ENCODE measurements at places on chromosomes 7 and 10. TPM values are rescaled to one million over a fixed set of nuclear protein-coding genes. Genes with fewer than 3 reads are reported as not detected.

DNA sequence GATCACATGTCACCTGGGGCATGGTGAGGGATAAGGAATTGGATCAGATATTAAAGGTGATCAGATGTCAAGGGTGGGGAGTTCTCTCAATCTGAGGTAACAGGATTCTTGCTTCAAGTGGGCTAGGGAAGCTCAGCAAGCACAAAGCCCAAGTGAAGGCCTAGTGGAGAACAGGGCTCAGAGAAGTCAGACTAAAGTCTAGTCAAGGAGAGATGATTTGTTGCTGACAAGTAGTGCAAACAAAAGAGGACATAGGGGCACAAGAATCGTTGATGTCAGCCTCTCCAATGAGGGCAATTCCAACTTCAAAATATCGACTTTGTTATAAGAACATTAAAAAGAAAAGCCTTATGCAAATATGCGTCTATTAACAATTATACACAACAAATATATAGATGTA, 852.8 kb upstream of the CELF2 start:
- no peak for DNase-seq
- H3K27ac ChIP-seq, result no peak overlapping the region
- peaks cover 7% of the 10 kb centered on the region for H3K27me3 ChIP-seq
- no peaks in the 10 kb centered on the region for H3K36me3 ChIP-seq
- no peaks in the 10 kb centered on the region for H3K4me1 ChIP-seq

- no peaks in the 10 kb centered on the region for H3K4me1 ChIP-seq
- H3K27me3 ChIP-seq, result peaks cover 3% of the 10 kb centered on the region
- no peak overlapping the region for H3K4me3 ChIP-seq
- peaks cover 10% of the 10 kb centered on the region for H3K36me3 ChIP-seq
These were observed 6.5 kb upstream of the ZNF777 start for GRCh38 chr7:149467321-149467859.

LGI1 gene
- total RNA-seq, result not detected

PIP gene
- total RNA-seq, result not detected

PPP1R3A gene
- not detected for total RNA-seq

DNA sequence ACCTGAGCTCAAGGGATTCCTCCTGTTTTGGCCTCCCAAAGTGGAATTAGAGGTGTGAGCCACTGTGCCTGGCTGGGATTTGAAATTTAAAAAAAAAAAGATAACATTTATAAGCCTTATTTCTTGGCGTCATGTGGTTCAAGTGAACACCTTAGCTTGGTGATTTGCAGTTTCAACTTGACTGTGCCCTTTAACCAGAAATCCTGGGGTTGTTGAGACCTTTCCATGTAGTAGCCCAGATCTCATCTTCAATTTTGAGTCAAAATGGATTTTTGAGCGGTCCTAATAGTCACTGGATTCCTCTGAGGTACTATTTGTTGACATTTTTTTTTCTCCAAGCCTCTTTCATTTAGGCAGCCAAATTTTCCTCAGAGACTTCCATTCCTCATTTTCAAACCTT, 29.5 kb upstream of the FBXW4 start:
- H3K36me3 ChIP-seq, result no peaks in the 10 kb centered on the region
- DNase-seq, result no peak
- H3K27me3 ChIP-seq, result peaks cover 13% of the 10 kb centered on the region
- H3K4me3 ChIP-seq, result no peak overlapping the region

PARD3 gene
- total RNA-seq, result 4.0 TPM

DNA sequence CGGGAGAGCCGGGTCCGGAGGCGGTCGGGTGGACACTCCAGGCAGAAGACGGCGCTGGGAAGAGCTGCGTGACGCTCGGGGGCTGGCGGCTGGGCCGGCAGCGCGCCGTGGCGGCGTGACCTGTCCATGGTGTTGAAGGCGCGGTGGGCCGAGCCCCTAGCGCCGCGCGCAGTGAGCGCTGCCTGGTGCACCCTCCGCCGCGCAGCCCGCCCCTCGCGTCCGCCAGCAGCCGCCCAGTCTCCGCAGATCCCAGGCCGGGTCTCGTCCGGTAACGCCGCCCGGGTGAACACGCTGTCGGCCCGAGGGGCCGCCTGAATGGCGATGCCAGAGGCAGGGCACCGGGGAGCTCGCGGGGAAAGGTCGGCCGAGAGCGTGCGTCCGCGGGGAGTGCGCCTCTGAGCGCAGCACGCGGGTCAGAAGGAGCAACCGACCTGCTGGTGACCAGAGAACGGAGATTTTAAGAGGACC, 657 bp upstream of the TMEM178B start:
- peak; percentile 19 for DNase-seq
- H3K4me1 ChIP-seq, result peaks cover 15% of the 10 kb centered on the region
- peak overlapping the region; percentile 63 for H3K4me3 ChIP-seq
- H3K27me3 ChIP-seq, result peaks cover 51% of the 10 kb centered on the region
- no peaks in the 10 kb centered on the region for H3K36me3 ChIP-seq

DNA sequence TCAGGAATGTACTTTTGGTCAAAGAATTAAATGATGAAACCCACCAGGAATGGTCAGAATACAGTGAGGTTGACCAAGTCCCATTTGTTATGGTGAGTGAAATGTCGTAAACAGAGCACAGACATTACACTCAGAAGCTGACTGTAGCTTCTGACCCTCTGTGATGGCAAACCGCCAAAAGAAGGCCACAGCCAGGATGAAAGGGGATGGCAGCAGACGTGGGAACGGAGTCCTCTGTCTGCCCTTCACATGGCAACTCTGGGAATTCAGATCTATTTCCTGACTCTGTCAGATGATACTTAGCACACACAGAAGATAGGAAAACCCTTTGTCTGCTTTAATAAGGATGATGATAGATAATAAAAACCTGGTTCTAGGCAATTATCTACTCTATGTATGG, 757.1 kb downstream of the SORCS3 start:
- no peak overlapping the region for H3K27ac ChIP-seq
- H3K4me1 ChIP-seq, result no peaks in the 10 kb centered on the region
- H3K36me3 ChIP-seq, result no peaks in the 10 kb centered on the region
- peaks cover 4% of the 10 kb centered on the region for H3K27me3 ChIP-seq
- no peak overlapping the region for H3K4me3 ChIP-seq

DNA sequence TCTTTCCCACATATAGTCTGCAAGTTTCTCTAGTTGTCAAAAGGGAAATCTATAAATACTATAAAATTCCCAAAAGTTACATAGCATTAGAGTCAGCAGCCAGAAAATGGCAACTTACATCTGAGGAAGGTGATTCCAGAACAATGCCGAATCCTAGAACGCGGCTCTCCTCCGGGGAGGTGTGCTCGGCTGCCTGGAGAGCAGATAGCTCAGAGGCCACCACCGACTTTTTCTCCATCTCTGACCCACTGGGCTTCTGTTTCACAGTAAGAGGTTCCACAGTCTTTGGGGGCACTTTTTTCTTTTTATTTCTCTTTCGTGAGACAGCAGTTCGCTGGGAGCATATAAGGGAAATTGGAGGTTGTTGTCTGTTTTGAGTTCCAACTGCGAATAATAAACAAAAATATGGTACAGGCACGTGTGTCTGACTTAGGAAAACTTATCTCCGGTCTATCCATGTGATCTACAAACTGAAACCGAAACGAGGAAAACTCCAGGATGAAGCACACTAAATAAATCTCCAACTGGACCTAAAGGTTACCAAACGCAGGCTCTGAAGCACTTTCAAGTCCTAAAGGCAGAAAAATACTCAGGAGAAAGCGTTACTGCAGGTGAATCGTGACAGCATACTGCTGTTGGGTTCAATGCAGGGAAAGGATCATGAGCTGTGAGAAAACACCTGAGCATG, 36.2 kb downstream of the BEND7 start:
- no peak for DNase-seq
- H3K36me3 ChIP-seq, result no peaks in the 10 kb centered on the region
- H3K4me1 ChIP-seq, result no peaks in the 10 kb centered on the region
- H3K4me3 ChIP-seq, result no peak overlapping the region

DNA sequence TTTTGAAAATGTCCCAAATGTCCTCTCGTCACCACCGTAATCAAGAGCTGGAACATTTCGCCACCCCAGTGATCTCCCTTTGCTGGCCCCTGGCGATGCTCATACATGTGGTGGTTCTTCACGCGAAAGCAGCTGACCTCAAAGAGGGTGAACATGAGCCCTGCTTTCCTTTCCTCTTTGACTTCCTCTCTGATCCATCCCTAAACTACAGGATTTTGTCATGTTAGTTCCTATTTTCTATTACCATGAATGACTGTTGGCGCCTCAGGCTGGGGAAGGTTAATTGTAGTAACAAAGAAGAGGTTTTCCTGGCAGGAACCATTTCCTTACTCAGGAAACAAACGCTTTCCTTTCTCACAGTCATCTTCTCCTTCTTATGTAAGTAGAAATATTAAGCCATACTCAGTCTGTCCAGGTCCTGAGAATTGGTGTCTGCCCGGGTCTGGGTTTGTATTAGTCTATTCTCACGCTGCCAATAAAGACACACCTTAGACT, 114.5 kb downstream of the INSYN2A start:
- H3K36me3 ChIP-seq, result no peaks in the 10 kb centered on the region
- H3K27ac ChIP-seq, result no peak overlapping the region

TMEM236 gene
- not detected for total RNA-seq

DNA sequence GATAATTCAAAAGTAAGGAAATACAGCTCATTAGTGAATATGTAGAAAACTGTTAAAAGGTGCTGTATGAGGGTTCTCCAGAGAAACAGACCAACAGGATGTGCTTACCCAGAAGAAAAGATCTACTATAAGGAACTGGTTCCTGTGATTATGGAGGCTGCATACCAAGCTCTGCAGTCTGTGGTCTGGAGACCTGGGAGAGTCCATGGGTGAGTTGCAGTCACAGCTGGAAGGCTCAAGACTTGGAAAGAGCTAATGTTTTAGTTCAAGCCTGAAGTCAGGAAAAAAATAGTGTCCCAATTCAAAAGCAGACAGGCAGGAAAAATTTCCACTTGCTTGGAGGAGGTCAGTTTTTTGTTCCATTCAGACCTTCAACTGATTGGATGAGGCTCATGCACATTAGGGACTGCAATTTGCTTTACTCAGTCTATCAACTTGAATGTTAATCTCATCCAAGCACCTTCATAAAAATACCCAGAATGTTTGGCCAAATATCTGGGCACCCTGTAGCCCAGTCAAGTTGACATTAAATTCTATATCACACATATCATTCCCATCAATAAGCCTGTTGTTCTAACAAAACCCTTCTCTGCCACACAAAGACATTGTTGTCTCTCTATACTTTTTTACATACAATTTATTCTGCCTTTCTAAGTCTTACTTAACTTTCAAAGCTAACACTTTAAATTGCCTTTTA, 197.9 kb upstream of the KLF6 start:
- H3K36me3 ChIP-seq, result peaks cover 3% of the 10 kb centered on the region
- H3K4me1 ChIP-seq, result peaks cover 31% of the 10 kb centered on the region
- no peak overlapping the region for H3K27ac ChIP-seq
- no peaks in the 10 kb centered on the region for H3K27me3 ChIP-seq

DNA sequence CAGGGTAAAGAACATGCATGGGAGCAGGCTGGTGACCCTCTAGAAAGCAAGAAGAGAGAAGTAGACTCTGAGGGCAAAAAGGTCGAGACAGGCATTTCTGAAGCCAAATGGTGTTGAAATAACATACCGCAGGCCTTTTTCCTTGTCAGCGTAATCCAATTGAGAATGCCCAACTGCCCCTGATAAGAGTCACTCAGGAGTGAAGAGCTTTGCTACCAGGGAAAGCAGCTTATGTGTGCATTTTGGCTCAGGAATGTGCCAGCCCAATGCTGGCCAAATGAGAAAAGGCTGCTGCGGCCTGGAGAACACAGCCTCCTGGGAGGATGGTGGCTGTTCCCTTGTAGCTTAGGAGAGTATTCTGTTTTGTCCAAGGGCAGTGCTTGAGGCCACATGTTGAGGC, 61.4 kb upstream of the NFKB2 start:
- no peak for DNase-seq
- H3K4me1 ChIP-seq, result peaks cover 20% of the 10 kb centered on the region
- no peak overlapping the region for H3K27ac ChIP-seq
- H3K27me3 ChIP-seq, result no peaks in the 10 kb centered on the region
- peaks cover 9% of the 10 kb centered on the region for H3K36me3 ChIP-seq

ENKUR gene
- total RNA-seq, result not detected

BMPER gene
- total RNA-seq, result not detected

HOXA4 gene
- total RNA-seq, result 0.14 TPM

GRCh38 chr10:62779487-62780248, 24.9 kb upstream of the ADO start:
- no peak overlapping the region for H3K4me3 ChIP-seq
- H3K27ac ChIP-seq, result peak overlapping the region; percentile 59
- peak; percentile 94 for DNase-seq
- no peaks in the 10 kb centered on the region for H3K27me3 ChIP-seq
- H3K36me3 ChIP-seq, result peaks cover 3% of the 10 kb centered on the region

DNA sequence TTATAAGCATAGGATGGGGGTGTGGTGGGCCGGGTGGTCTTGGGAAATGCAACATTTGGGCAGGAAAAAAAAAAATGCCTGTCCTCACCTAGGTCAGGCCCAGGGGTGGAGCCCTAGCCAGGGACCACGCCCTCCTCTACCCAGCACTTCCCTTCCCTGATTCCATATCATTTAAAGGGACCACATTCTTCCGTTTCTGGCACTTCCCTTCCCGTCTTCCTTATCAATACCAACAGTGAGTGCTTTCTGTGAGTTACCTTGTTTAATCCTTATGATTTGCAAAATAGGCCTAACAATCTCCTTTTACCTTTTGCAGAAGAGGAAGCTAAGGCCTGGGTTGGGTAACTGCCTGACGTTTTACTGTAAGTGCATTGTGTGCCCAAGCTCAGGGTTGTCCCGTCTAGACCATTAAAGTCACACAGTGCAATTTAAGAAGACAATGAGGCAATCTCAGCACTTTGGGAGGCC, 16.7 kb upstream of the C10orf95 start:
- no peak overlapping the region for H3K4me3 ChIP-seq
- H3K4me1 ChIP-seq, result peaks cover 12% of the 10 kb centered on the region
- no peak overlapping the region for H3K27ac ChIP-seq
